Activated CD4-positive, CD25-positive, alpha-beta regulatory T cell treated with anti-CD3 and anti-CD28 coated beads, Interleukin-2, amount 50 U/mL, for 24 hours (primary cell): ENCODE measurements at places on chromosomes 11 and 22.

DNA sequence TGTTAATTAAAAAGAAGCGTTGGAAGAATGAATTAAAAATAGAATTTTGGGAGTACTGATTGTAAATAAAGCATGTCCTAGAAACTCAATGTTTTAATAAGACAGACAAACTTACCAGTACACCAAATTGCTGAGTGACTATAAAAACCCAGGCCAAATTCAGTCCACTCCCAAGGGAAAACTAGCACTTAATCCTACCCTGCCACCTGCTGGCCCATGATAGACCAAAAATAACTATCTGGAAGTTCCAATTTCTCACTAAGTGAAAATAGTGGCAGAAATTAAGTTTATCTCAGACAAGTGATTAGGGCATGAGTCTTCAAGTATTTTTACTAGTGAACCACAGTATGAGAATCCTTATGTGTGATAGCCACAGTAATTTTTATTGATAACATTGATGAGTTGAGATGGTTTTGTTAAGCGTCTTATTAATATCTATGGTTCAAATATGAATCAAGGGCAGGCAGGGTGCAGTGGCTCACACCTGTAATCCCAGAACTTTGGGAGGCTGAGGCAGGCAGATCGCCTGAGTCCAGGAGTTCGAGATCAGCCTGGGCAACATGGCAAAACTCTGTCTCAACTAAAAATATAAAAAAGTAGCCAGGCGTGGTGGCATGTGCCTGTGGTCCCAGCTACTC, 9.8 kb upstream of the DDX10 start:
- ATAC-seq, result no peak

DNA sequence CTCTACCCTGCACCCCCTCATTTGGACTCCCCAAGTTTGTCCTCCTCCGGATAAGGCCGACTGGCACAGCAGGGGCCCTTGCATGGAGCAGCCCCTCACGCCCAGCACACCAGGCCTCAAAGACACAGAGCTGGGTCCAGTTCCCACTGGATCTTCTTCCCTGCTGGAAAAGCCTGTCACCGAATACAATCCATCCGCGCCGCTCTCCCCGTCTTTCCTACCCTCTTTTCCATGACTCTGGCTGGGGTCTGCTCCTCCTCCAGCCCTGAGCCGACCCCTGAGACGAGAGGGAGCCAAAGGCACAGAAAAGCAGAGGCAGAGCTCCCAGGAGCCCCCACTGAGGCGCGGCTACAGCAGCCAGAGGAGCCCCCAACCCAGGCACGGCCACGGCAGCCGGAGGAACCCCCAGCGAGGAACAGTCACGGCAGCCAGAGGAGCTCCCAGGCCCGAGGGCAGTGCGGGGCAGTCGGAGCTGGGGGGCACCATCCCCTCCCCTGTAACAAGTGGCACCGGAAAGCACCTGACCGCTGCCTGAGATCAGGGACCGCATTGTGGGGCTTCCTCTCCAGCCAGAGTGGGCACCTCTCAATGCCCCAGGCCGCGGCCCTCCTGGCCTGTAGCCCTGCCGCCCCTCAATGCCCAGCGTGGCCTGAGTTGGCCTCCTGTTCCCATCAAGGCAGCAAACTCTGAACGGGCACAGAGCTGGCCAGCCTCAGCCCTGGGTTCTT, 12.0 kb downstream of the ALG12 start:
- ATAC-seq, result no peak

DNA sequence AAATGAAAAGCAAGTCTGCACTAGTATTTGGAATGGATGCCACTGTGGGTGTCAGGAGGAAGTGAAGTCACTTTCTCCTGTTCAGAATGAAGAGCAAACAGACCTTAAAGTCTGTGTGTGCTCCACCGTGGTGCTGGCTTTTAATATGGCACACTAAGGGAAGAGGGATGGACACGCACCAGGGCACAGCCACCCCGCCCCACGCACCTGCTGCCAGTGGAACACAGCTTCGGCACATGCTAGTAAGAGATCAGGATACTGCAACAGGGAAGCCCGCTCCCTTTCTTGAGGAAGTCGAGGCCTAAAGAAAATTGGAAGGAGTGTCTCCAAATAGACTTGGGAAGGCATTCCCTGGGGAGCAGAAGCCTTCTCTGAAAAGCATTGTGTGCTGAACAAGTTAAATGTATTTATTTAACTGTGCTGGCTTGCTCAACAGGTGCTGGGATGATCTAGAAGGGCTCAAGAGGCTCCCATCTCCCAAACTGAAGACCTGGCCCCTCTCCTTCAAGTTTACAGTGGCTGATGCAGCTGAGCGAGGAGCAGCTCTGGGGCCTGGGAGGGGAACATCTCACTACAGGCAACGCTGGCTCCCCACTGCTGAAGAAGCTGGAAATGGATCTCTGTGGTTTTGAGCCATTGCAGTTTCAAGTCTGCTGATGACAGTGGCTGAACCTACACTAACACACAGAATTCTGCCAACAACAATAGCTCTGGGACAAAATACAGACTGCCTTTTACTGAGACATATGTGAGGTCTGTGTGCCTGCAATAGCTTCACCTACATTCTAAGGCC, 504.6 kb upstream of the B3GAT1 start:
- ATAC-seq, result no peak

DNA sequence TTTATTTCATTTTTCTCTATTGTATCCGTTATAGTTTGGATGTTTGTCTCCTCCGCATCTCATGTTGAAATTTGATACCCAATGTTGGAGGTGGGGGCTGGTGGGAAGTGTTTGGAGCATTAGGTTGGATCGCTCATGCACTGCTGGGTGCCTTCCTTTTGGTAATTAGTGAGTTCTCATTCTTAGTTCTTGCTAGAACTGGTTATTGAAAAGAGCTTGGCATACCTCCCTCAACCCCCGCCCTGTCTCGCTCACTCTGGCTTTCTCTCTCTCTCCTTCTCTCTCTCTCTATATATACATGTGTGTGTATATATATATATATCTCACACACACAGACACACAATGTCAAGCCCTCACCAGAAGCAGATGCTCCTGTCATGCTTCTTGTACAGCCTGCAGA, 978.7 kb downstream of the DLG2 start:
- no peak for ATAC-seq

GRCh38 chr11:100761841-100762240, 74.8 kb downstream of the ARHGAP42 start:
- ATAC-seq, result no peak

DNA sequence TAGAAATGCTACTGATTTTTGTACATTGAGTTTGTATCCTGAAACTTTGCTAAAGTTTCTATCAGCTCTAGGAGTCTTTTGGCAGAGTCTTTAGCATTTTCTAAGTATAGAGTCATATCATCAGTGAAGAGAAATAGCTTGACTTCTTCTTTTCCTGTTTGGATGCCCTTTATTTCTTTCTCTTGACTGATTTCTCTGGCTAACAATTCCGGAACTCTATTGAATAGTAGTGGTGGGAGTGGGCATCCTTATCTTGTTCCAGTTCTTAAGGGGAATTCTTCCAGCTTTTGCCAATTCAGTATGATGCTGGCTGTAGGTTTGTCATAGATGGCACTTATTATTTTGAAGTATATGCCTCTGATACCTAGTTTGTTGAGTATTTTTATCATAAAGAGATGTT, 197.7 kb downstream of the AASDHPPT start:
- no peak for ATAC-seq

- ATAC-seq, result no peak
Observed at GRCh38 chr11:120769906-120770305, 254.0 kb upstream of the TBCEL start.

- no peak for ATAC-seq
Observed at GRCh38 chr11:57191311-57192219, 9.8 kb downstream of the LRRC55 start.

GRCh38 chr11:83054001-83054400, 17.7 kb downstream of the RAB30 start:
- no peak for ATAC-seq

GRCh38 chr11:88171982-88172381, 3.3 kb downstream of the RAB38 start:
- no peak for ATAC-seq

GRCh38 chr11:80958361-80958760, 1517.5 kb upstream of the TENM4 start:
- ATAC-seq, result no peak

DNA sequence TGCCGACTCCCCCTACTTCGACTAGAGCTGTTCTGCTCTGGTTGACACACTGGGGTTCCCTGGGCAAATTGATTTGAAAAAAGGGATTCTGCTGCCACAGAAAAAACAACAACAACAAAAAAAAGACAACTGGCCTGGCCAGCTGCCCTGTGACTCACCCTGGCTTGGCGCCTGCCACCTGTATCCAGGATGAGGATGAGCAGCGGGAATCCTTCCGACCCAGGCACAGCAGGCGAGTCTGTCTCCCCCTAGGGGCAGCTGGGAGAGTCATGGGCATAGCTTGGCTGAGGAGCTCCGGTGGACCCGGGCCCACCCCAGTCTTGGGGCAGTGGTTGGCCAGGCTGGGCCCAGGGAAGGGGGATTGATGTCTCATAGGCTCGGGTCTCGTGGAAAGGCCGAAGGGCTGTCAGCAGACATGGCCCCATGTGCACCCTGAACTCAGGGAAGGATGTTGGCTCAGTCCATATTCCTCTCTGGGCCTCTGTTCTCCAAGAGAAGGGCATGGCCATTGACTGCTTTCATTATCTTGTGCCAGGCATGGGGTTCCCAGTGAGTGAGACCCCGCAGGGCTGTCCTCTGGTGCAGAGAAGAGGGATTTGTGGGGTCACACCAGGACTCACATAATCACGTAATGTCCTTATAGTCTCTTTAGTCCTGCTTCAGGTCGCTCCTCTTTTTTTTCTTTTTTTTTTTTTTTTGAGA, 10.4 kb upstream of the SUN2 start:
- peak; percentile 60 for ATAC-seq

GRCh38 chr11:123518496-123519054, 88.5 kb downstream of the GRAMD1B start:
- no peak for ATAC-seq

DNA sequence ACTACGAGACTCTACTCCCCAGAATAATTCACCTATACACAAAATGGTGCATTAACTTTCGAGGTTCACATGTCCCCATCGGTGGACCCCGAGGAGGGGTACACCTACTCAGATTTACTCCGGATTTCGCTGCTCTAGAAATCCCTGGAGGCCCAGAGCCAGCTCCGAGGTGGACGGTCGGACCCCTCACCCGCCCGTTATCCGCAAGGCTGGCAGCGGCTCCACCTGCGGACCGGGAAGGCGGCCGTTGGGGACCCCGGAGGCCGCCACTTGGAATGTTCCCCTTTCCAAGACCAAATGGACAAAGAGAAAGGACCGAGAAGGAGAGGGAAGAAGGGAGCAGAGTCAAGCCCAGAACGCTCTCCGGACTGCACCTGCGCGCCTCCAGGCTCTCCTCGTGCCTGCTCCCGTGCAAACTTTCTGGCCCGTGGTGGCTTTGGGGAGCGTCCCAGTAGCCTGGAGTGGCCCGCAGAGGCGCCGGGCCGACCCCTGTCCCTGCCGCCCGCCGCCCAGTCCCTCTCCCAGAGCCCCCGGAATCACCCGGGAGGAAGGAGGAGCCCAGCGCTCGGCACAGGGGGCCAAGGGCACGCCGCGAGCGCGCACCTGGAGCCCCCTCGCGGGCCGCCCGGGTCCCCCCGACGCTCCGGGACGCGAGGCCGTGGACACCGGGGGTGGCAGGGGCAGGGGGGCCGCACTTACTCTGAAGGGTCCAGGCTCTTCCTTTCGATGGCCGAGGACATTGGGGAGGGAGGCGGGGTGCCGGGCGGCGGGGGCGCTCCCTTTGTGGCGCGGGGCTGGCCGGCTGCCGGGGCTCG, 23.0 kb downstream of the LMO2 start:
- no peak for ATAC-seq

DNA sequence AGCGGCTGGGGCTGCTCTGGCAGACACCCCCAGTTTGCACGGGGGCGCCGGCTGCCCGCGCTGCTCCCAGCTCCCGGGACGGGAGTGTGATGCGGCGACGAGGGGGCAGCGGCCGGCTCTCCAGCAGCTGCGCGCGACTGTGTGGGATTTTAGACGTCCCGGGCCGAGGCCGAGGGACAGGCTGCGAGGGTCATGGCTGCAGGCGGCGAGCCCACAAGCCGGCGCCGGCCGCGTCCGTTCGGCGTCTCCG, 159 bp downstream of the FZD4 start:
- no peak for ATAC-seq

DNA sequence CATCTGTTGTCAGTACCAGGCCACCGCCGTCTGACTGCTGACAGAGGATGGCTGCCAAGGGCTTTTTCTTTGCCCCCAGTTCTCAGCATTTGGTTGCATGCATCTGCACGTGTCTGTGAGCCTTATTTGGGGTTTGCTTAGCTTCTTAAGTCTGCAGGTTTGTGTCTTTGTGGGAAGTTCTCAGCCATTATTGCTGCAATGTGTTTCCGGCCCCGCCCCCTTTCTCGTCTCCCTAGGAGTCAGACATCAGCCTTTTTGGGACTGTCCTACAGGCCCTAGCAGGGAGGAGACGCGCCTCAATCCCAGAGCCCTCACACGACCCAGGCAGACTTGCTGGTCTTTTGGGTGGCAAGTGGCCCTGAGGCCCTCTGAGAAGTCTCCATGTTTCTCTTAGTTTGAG, 8.0 kb downstream of the MOB2 start:
- ATAC-seq, result no peak

DNA sequence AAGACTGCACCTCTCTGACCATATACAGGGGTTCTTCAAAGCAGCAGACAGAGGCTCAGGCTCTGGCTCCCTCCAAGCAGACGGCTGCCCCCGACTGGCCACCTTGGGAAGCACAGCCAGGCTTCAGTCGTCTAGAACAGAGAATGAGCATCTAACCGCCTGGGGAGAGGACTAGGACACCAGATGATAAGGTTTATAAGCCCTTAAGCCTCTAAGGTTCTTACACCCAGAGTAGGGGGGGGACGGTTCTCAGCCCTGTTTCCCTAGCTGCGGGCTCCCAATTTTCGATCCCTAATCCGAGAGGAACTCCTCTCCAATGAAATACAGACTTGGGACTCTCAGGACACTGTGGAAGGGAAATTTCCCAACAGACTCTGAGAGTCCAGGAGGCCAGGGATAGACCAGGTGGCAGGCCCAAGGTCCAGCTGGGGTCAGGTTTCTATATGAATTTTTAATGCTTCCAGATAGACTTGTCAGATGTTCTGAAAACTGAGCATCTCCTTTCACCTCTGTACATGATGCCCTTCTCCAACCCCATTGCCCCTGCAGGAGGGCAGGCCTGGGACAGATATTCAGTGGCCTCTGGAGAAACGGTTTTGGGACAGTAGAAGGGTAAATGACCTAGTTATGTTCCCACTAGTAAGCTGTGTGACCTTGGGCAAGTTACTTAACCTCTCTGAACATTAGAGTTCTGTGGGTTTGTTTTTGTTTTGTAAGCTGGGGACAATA, 20.2 kb downstream of the RTN4RL2 start:
- ATAC-seq, result peak; percentile 42

- ATAC-seq, result no peak
Observed at GRCh38 chr11:1672613-1673350, 24.2 kb upstream of the KRTAP5-6 start.

- ATAC-seq, result no peak
Observed at GRCh38 chr11:92941676-92942571, 27.5 kb upstream of the MTNR1B start.
